ENCODE measurements at places on chromosomes 2 and 18. TPM values are rescaled to one million over a fixed set of nuclear protein-coding genes. Genes with fewer than 3 reads are reported as not detected.

MRPL44 gene
- total RNA-seq: 33.5 TPM

DNA sequence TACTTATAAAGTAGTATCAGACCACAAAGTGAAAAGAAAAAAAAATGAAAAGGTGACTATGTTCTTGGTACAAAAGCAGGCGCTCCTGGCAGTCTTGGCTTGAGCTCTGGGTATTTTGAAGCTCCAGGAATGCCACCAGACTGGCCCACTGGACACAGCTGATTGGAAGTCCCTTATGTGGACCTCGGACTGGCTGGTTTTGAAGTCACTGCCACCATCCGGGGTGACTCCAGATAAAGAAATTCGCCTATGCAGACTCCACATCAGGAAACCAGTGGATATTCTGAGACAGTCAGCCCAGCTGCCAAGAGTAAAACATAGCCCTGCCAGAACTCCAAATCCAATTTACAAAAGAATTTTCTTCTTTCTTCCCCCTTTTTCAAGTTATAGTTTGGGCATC lies 28.0 kb downstream of the ACKR3 start:
- no peak for DNase-seq

DNA sequence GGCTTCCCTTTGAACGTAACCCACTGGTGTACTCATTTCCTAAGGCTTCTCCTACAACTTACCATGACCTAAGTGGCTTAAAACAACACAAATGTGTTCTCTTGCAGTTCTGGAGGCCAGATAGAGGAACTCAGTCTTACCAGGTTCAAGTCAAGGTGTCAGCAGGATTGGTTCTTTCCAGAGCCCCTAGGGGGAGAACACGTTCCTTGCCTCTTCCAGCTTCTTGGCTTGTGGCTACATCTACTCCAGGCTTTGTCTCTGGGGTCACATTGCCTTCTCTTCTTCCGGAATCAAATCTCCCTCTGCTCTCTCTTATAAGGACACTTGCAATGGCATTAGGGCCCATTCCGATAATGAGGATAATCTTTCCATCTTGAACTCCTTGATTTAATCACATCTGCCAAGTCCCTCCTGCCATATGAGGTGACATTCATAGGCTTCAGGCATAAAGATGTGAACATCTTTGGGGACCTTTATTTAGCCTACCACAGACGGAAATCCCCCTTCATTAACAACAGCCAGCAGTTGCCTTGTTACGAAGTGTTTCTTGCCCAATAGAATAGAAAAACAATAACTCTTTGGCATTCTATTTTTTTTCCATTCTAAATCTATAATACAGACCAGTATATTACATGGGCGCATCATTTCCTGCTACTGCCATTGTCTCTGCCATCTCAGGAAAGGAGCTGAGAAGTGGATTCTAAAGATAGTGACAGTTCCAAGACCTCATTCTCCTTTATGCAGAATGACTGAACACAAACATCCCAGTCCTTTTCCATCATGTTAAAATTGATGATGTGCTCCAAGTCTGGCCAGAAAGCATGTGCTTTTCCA lies 362.0 kb downstream of the ZNF521 start:
- DNase-seq: no peak

OSR1 gene
- not detected for total RNA-seq

- DNase-seq: no peak
These were observed 11.6 kb downstream of the RAB12 start for GRCh38 chr18:8620845-8621244.

ANKRD23 gene
- not detected for total RNA-seq

DNA sequence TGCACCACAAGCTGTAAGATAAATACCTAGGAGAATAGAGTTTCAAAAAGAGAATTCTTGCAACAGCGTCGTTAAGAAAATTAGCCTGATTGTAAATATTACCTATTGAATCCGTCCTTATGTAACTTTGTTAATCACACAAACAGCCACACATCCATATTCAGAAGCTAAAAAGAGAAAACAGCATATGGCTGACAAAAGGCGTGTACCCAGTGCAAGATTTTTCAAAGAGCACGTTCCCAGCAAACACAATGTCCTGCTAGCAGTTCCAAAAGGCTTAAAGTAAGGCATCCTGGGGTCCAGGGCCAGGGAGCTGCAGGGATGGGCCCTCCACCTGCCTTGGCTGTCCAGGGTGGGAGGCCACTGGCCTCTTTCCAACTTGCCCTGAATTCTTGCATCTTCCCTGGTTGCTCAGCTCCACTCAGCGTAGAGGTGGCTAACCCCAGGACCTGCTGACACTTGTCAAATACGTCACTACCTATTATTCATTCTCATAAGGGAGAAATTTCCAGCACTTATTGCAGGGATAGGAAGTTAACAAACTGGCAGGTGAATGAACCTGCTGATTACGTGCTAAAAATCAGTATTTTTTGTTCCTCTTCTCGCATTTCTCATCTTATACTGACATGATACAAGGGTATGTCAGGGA lies 102.1 kb upstream of the NEDD4L start:
- no peak for DNase-seq

SLC30A3 gene
- not detected for total RNA-seq

GRCh38 chr2:38528008-38528442 lies 74.7 kb downstream of the HNRNPLL start:
- DNase-seq: peak; percentile 69

GRHL1 gene
- 3.2 TPM for total RNA-seq

- no peak for DNase-seq
These were observed 52.1 kb upstream of the CNGA3 start for GRCh38 chr2:98293931-98294687.

DNA sequence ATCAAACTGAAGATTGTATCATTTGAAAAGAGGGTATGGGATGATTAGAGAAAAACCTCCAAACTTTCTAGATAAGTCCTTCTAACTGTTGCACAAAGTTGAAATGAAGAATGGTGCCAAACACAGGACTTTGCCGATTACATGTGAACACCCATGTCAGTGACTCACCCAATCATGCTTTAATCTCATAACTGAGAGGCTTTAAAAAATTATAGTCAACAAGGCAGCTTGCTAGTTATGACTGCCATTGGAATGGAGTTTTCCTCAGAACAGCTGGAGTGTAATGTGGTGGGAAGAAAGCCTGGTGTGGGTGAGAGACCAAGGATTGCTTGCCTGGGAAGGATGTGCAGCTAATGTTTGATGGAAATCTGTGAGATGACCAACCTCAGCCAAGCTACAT lies 98.2 kb upstream of the ALPP start:
- no peak for DNase-seq

GRCh38 chr2:159117658-159118057 lies 149.2 kb downstream of the TANC1 start:
- DNase-seq: no peak

- no peak for DNase-seq
These were observed 43.6 kb upstream of the AGPS start for GRCh38 chr2:177348733-177349693.

- DNase-seq: peak; percentile 93
These were observed 96.8 kb upstream of the TRIB2 start for GRCh38 chr2:12619975-12620374.

ZNF804A gene
- 1.1 TPM for total RNA-seq

DNA sequence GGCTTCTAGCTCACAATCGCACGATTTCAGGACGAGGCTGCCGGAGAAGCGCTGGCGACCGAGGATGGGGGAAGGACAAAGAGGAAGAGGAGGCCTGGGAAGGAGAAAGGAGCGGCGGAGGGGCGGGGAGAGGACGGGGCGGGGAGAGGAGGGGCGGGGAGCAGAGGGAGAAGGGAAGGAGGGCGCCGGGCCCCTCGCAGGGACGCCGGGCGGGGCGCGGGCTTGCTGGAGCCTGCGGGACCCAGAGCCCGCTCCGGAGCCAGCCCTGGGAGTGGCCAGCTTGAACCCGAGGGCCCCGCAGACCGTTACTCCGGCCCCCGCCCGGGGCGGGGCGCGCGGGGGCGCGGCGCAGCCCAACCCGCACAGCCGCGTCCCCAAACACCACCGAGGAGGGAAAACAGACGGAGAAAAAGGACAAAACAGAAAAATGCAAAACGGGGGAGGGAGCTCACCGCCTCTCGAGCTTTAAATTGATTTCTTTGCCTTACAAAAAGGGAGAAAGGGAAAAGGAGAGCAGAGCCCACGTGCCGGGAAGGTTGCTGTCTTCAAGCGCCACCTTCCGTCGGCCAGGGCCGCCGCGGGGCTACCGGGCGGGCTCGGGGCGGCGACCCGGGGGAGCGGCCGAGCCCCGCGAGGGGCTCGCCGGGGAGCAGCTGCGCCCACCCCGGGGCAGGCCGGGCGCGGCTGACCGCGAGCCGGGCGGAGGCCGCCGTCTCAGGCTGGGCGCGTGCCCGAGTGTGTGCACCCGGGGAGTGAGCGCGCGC lies 781 bp upstream of the SOX11 start:
- DNase-seq: no peak

SPATA3 gene
- total RNA-seq: not detected

DNA sequence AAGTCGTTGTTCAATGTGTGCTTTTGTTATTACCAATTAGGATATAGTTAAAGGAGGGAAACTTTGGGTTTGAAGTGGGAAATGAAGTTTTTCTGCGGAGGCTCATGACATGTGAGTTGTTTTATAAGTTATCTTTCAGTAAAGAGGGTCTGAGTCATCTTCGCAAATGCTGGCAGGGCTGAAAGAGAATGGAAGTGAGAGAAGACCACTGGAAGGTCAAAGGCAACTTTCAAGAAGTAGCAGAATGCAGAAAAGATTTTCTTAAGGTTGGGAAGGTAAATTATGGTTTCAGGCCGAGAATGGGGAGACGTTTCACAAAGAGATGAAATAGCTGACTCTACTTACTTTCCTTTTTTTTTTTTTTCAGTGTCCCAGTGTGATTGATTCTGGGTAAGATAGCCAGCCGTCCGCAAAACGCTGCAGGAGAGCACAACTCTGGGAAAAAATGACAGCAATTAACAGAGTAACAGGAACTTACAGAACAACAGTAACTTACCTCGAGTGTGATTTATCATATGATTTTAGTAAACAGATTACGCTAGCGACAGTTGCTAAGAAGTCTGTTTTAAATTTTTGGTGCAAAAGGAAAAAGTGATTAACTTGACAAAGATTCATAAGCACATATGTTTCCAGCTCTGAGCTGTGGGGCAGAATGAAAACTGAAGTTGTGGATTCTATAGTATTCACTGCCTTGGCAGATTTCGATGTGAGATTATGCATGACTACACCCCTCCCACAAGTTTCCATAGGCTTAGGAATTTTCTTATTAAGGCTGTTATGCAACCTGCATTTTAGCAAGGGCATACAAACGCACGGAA lies 46.8 kb upstream of the ACTR3 start:
- no peak for DNase-seq

DNA sequence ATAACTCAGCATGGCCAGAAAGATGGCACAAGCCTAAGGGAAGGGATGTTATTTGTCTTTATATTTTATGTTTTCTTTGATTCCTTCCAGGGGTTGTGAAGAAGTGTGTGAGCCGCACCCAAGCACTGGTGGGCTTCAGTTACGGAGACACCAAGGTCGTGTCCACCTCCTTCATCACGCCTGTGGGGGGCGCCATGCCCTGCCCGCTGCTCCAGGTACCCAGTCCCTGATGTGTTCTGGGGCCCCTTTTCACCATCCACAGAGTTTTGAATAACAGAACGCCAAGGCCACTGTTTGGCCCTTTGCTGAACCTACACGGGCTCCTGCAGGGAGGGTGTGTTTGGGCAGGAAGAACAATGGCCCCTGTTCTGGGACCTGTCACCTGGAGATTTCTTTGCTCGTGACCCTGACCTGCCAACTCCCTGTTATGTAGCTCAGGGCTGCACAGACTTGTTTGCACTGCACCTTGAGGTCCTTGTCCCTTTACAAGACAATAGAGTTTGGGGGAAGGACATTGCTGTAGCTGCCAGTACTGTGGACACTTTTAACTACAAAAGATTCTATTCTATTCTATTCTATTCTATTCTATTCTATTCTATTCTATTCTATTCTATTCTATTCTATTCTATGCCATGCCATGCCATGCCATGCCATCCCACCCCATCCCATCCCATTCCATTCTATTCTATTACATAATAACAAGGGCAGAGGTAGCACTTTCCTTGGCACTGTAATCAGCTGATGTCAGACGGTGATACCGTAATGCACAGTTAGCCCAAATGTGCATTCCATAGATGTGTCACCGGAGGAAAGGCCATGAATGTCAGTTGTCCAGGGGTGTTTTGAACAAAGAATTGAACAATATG lies 48.2 kb upstream of the CNGA3 start:
- no peak for DNase-seq

SIGLEC15 gene
- 8.6 TPM for total RNA-seq

DNA sequence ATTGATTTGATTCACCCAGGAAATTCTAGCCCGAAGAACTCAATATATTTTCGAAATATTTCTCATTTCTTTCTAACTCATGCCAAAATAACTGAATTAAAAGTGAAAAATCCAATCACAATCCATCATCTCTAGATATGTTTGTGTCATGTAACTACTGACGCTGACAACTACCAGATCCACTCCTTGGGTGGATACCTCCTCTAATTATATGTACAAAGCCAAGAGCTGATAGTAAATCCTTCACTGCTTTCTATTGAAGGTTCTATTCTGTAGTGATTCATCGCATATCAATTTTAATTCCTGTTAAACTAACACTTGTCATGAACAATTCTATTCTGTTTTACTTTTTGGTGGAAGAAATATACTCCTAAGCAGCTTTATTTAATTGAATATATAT lies 1056.6 kb upstream of the NXPH2 start:
- DNase-seq: no peak

All from M059J (cell line).